Stimulated activated CD4-positive, alpha-beta T cell treated with anti-CD3 and anti-CD28 coated beads, Interleukin-1b, Interleukin-23, amount 100 ng/mL, for 1 hour (primary cell): ENCODE measurements at places on chromosomes 6 and 20.

DNA sequence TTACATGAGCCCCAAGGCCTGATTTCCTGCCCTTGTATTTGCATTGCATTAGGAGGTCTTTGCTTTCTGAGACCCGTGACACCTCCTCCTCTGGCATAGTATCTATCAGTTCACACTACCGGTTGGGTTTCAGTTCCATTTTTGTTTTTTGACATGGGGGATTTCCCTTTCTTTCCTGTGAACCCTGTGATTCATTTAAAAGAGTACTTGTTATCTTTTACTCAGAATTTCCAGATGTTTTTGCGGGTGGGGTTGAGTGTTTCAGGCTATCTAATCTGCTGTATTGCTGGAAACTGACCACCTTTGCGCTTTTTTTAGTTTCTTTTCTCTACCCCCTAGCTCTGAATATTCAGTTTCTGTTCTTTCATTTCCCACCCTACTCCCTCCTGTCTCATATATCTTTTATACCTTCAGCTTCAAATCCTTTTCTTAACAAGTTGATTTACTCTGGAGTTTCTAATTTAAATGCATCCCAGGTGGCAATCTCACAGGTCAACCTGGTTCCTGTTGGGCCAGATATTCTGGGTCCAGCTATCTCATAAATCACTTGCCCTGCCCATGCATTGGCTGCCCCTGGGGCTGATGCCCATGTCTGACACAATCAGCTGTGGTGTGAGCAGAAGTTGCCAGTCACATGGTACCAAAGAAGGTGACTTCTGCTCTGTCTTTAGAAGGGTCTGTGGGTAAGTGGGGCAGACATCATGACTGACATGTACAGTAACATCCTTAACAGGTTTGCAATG, 14.3 kb upstream of the NCOA3 start:
- DNase-seq, result peak; percentile 33

- no peak for DNase-seq
Observed at GRCh38 chr6:17473554-17473953, 80.2 kb downstream of the CAP2 start.

- DNase-seq, result no peak
Observed at GRCh38 chr6:119348748-119349360, 707 bp downstream of the MAN1A1 start.

DNA sequence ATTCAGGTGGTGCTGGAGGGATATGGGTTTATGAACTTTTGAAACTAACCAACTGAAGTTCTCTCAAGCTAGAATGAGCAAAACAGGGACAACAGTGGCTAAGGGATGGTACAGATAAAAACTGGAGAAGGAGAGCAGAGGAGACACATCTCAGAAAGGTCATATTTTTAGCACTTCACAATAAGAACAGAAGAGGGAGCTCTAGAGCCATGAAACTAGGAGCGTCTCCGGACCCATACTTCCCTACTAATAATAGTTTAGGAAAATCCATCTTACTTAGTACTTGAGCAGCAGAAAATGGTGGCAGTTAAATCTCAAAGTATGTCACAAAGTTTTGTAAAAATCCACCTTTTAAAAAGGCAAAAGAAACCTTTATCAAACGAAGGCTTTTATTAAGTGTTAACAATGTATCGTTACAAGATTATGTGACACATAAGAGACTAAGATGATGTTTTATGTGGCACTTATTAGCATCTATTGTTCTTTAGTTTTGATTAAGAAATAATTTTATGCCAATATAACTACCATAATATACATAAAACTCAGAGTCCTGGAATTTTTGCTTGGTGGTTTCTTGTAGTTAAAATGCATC, 278.6 kb downstream of the TBC1D32 start:
- DNase-seq, result no peak

- no peak for DNase-seq
Observed at GRCh38 chr6:52186480-52186879, 305 bp downstream of the IL17A start.

DNA sequence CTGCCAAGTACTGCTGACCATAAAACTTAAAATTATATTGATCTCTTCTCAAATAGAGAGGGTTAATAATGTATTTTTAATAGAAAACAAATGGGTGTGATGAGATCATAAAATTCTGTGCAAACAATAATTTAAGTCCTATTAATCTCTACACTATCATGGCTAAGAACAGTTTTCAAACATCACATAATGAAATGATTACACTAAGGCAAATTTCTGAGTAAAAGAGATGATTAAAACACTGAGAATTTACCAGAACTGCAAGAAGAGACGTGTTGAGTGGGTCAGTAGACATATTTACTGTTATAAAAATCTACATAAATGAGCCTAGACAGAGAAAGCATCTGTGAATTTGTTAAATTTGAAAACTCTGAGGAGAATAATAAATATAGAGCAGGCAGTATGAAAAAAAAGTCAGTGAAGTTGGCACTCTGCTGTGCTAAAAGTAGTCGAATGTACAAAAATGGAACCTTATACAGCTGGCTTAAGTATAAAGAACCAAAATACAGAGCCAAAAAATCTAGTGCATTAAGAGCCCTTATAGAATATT, 302.6 kb upstream of the MANEA start:
- no peak for DNase-seq

DNA sequence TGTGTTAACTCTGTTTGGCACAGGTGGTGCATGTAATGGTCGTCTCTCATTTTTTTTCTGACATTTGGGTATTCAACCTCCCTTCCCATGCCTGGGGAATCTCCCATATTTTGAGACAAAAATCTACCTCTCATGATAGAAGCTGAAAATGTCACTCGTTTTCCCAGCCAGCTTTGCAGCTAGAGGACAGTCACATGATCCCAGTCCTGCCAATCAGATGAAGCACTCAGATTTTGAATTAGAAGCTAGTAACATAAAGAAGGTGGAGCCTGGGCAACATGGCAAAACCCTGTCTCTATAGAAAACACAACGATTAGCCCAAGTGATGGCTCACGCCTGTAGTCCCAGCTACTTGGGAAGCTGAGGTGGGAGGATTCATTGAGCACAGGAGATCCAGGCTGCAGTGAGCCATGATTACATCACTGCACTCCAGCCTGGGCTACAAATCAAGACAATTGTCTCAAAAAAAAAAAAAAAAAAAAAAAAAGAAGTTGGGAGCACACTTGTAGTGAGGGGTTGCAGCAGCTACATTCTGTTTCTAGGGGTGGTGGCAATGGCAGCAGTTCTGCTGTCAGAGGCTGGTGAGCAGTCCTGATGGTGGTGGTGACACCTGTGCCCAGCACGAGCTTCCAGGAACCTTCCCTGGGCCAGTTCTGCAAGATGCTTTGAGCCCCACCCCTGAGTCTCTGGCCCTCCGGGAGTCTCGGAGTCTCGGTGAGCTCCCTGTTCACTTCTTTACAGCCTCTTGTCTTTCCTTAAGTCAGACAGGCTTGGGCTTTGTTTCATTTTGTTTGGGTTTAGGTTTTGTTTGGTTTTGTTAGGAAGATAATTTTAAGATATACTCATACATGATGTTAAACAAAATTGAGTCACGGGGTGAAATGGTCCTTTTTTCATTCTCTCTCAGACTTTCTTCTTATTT, 94.1 kb upstream of the KCNG1 start:
- DNase-seq, result no peak

DNA sequence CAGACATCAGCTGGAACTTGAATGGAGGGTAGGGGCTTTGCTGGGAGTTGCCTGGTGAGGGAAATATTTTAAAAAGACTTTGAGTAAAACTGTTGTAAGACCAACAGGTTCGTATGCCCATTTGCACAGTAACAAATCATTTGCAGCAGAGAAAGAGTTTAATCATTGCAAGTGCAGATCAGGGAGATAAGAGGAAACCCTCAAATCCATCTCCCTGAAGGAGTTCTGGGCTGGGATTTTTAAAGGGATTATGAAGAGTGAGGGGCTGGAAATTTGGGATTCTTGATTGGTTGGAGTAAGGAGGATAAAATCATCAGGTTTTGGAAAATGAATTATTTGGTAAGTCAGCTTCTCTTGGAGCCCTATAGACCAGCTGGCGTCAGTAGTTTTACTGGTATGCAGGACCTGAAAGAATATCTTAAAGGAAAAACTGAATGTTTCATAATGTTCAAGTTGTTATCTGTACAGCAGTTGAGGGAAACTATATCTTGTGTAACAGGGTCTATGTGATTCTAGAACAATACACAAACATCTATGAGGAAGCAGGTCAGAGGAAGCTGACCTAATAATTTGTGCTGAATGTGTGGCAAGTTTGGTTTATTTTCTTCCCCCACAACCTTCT, 295.5 kb downstream of the PLCB1 start:
- no peak for DNase-seq

DNA sequence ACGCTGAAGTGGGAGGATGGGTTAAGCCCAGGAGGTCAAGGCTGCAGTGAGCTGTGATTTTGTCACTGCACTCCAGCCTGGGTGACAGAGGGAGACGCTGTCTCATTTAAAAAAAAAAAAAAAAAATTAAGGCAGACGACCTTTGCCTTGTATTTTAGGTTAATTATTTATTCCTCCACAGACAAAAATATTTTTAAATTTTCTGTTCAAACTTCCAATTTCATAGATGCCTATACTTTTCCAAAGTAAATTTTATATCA, 6.3 kb upstream of the SMIM28 start:
- no peak for DNase-seq

DNA sequence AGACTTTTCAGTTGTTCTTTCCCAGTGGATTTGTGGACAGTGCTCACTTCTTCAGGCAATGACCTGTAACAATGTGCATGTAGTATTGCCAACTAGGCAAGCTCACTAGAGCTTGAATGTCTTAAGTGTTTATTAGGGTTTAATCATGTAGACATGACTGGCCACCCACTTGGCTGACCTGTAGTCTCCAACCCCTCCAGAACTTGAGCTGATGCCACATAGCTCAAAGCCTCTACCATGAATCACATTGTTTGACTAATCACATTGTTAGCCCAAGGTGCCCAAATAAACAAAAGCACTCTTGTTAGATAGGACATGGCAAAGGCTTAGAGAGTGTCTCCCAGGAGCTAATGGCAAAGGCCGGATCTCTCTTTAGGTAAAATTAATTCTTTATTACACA, 272.7 kb downstream of the GRIK2 start:
- no peak for DNase-seq

GRCh38 chr20:35467339-35468224, 12.2 kb downstream of the CEP250 start:
- DNase-seq, result no peak

DNA sequence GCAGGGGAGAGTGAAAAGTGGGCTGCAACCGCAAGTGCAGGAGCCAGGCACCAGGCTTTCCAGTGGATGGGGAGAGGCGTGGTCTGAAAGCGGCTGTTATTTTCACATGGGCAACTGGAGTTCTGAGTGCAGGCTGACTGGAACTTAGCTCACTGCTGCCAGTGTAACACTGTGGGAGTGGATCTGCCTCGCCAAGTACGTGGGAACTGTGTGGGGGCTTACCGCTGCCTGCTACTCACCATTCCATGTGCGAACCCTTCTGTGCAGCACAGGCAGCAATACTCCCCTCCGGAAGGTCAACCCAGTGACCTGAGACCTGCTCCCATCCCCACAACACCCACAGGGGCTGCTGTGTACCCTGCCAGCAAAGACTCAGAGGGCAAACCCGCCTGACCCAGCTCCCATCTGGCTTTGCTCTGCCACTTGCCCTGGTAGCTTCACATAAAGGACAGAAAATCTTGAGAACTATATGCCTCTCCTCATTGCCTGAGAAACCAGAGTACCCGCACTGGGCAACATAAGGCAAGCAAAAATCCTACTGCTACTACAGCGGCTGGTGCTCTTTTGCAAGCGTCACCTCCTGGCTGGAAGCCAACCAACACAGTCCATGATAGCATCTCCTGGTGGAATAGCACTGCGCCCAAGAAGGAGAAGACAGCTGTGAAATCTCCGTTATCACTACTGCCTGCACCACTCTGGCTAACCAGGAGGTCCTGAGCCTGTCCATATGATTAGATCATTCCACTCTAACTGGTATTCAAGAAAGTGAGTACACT, 54.4 kb upstream of the SIRPG start:
- DNase-seq, result no peak

DNA sequence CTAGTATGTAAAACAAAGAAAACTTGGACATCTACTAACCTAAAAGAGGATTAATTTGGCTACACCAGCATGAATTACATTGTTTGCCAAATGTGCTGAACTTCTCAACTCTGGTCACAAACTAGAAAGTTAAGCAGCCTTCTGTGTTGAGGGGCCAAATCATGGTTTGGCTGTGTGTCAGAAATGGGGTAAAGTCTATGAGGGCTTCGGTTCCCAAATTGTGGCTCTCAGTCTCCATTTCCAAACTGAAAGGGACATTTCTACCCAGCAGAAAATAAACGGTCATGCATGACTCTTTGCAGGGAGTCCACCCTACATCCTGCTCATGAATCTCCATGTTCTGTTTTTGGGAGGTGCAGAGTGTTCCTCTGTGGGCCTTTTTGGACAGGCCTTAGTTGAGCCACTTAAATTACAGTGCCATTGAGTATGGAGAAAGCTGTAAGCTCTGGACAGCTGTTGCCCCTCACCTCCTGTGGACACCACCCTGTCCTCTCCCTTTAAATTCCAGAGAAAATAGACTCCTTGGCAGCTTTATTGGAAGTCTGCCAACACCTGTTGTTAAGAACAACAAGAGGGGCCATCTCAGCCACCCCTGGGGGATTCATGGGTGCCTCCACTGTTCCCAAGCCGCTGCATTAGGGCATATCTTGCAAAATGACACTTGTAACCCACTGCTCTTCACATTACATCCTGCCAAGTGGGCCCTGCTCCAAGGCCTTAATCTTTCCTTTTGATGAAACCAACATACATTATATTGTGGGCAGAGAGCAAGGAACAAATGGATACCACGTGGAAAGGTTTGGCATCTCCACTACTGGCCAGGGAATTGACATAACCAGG, 27.5 kb upstream of the SNRPC start:
- no peak for DNase-seq

DNA sequence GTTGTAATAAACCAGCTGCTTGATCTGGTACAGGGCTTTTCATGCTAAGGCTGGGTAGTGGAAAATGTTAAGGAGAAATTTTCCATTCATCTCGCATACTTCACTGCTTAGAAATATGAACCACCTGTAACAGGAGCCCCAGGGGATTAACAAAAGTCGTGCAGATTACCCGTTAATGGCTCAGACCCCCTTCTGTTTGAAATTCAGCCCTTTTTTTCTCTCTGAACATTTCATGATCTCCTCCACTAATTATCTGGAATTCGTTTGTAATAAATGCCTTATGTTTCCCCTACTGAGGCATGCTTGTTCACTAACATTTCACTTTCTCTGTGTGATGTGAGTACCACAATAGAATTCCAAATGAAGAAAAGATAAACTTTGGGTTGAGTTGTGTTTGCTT, 336.4 kb upstream of the HSF2 start:
- DNase-seq, result no peak
